Caco-2 (cell line): ENCODE measurements at places on chromosomes 2 and 18.

- DNase-seq = no peak
These were observed 47.2 kb downstream of the PRKRA start for GRCh38 chr2:178403671-178404306.

DNA sequence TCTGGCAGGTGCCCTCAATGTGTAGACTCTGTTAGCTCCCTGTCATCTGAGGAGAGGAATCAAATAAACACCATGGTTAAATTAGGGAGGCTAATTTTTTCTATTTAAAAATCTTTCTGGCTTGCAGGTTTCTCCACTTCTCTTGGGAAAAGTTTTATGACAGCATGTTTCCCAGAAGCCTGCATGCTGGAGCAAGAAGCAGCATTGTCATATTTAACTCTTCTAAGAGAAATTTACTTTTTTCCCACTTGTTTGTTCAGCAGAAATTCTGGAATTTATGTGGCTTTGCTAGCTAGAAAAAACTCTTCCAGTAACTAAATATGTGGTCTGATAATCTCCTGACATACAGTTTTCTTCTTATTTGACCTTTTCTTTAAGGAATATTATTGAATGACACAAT is 230.5 kb downstream of the PARD3B start:
- DNase-seq = no peak

DNA sequence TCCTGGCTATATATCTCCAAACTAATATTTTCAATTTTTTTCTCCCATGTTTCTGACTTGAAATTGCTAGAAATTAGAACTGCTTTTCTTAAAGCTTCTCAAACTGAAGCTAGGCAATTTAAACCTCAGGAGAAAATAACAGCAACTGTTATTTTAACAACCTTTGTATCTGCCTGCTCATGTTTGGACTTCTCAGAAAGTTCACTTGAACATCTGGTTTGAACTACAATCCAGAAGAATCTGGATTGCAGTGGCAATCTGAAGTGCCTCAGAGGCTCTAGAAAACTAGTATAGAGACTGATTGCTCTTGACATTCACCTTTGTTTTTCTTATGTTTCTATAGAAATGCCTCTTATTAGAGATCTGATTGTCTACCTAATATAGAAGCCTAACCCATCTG is 64.1 kb downstream of the STAT4 start:
- DNase-seq = no peak

DNA sequence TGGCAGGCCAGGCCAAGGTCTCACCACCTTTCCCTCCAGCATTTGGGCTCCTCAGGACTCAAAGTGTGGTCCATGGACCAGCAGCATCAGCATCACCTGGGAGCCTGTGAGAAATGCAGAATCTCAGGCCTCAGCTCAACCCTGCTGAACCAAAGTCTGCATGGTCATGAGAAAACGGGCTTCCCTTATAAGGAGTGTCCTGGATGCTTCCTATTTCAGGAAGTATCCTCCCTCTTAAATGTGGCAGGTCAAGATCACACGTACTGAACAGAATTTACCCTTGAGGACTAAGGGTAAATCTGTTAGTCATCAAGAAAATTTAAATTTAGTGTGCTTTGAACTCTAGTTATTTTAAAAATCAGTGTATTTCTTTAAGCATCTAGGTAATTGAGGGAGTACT is 11.8 kb downstream of the CD8A start:
- DNase-seq = no peak

DNA sequence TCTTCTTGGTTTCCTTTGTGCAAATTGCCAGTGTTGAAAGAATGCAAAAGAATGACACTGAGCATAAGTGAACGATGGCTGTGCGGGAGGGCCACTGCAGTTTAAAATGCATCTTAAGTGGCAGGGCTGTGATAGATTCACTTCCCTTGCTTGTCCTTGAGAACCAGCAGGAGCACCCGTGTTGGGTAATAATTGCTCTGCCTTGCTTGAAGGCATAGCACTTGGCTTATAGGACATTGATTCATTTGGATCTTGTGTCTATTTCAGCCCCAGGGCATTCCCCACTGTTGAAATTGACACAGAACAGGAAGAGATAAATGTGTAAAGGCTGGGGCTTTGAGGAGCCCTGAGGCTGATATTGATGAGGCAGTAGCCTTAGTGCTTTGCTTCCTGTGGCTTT is 1003.7 kb upstream of the GYPC start:
- no peak for DNase-seq

DNA sequence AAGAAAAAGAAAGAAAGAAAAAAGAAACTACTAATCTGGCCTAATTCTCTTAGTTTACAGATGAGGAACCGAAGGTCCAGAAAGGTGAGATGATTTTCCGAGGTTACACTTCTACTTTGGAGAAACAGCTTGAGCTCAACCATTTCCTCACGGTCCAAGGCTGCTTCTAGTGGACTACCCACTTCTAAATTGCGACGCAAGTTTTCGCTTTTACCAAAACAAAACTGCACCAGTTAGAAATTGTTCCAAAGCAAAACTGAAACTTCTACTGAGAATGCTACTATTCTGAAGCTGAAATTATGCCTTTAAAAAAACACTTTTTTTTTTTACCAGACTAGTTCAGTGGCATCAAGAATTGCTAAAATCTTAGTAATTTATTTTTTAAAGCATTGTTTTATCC is 101.6 kb downstream of the INO80D start:
- DNase-seq = no peak

DNA sequence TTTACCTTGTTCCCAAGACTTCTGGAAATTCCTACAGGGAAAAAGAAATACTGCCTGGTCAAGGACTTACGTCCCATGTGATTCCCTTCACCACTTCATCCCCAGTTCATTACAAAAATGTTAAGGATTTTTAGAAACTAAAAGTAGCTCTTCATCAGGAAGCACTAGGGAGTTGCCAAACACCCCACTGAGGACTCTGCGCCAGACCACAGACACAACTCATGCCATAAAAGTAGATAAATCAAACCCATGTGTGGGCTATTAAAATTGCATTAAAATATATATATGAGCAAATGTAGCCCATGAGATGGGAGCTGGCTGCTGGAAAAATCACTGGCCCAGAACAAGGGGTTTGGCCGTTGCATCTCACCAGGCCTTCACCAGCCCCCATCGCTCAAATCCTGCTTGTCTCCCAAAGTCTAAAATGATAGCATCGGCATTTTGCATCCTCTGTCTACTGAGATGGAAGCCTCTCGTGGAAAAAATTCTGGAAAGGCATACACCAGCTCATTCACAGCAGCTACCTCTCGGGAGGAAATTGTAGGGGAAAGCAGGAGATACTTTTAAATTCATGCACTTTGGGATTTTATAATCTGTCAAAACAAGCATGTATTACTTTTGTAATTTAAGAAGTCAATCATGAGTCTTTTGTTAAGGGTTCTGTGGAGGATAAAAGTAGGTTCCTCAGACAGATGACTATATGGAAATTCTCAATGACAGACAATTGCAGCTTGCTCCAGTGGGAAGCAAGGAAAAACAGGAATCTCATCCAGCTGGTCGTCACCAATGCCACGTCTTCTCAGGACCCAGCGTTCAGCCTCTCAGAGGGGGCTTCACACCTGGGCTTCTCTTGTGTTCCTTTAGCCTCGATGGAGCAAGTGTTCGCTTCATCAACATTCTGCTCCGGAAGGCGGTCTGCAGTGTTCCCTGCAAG is 113.9 kb downstream of the MREG start:
- DNase-seq = no peak

DNA sequence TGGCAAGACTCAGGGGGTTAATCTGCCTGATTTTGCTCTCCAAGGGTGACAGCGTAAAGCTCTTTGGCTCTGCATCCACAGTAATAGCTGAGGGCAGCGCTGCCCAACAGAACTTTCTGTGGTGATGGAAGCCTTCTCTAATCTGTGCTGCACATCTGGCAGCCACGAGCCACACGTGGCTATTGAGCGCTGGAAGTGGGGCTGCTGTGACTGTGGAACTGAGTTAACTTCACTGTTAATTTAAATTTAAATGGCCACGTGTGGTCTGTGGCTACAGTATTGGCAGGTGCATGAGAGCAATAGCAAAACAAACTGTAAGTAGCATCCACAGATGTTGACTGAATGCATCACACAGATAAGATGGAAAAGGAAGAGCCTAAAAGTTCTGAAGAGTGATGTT is 47.3 kb upstream of the TMEM200C start:
- no peak for DNase-seq
